ENCODE measurements at places on chromosomes 6 and 20. TPM values are rescaled to one million over a fixed set of nuclear protein-coding genes. Genes with fewer than 3 reads are reported as not detected.

- DNase-seq = no peak
Measured at GRCh38 chr6:45710304-45710821, 305.3 kb downstream of the CLIC5 start.

PACRG gene
- total RNA-seq = not detected

GRCh38 chr6:128139519-128139918 lies 238.7 kb upstream of the THEMIS start:
- DNase-seq = no peak

PI16 gene
- total RNA-seq = not detected

PTGIS gene
- 0.16 TPM for total RNA-seq

DNA sequence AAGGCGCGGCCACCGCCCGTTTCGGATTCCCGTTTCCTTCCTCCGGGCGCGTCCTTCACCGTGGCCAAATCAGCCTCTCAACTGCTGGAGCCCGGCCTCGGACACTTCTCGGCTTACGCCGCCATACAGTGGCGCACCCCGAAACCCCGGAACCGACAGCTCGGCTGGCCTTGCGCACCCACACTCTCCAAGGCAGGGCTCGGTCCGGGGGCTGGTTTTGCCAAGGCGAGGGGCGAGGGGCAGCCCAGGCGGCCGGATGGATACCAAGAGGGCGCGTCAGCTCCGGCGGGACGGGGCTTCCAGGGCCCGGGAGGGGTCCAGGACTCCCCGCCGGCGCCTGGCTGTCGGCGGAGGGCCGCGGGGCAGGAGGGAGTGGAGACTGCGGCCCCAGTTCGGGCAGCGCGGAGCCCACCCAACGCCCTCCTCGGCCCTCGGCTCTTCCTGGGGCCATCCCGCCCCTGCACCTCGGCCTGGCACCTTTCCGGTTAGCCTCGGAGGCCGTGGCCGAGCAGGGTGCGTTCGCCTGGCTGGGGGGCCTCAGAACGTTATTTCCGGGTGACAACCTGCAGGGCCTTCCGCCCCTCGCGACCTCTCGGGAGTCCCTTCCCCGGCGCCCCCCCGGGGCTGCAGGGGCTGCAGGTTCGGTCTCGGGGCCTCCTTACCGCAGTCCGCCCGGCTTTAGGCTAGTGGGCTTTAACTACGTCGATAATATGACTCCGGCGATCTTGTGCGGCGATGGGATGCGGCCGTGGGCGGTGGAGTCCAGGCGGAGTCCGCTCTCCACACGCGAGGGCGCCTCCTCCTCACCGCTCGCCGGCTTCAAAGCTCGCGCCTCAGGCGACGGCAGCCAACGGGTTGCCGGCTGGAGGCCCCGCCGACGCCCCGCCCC lies 697 bp upstream of the CEP43 start:
- peak; percentile 2 for DNase-seq

- no peak for DNase-seq
Measured at GRCh38 chr6:85436411-85436810, 13.5 kb upstream of the NT5E start.

DNA sequence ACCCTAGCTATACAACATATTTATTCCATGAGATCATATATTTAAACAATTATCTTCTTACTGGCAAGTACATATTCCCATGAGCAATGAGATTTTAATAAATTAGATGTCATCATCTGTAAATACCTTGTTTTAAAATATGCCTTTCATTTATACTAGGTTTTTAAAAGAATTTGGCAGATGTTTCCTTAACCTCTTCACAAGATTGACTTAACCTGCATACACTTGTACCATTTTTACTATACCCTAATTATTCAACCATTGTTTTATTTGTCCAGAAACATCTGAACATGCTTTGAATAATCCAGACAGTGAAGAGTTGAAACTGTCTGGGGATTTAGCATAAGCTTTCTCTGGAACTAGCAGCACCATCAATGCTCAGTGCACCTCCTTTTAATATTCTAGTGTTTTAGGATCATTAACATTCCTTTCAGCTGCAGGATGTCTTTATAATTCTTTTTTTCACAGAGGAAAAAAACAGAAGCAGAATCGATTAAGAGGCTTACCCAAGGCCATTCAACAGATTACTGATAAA lies 188.0 kb upstream of the TENT5A start:
- DNase-seq = no peak

MOG gene
- not detected for total RNA-seq

BIRC7 gene
- total RNA-seq = 7.7 TPM

HLA-DRB5 gene
- 0.29 TPM for total RNA-seq

GRCh38 chr6:53066077-53066417 lies 843 bp downstream of the FBXO9 start:
- peak; percentile 21 for DNase-seq

- peak; percentile 87 for DNase-seq
Measured at GRCh38 chr20:53828682-53829254, 235.1 kb upstream of the ZNF217 start.

- no peak for DNase-seq
Measured at GRCh38 chr6:14722704-14723103, 523.2 kb upstream of the JARID2 start.

HCRTR2 gene
- not detected for total RNA-seq

DNA sequence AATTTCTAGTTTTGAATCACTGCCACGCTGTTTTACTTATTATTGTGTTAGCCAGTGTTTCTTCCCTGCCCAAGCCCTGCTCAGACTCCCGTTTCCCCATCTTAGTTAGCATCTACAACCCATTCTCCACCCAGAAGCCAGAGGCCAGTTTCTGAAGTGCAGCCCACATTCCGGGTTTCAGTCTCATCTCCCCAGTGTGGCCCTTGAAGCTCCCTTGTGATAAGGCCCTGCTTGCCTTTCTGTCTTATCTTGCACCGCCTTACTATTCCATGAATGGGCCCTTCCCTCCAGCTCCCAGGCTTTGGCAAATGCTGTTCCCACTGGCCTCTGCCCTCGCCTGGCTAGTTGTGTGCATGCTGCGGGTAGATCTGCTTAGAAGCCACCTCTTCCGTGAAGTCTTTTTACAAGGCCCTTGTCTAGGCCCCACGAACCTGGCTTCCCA lies 41.1 kb downstream of the TOX2 start:
- no peak for DNase-seq

MEP1A gene
- not detected for total RNA-seq

- DNase-seq = no peak
Measured at GRCh38 chr20:33183312-33183711, 15.4 kb downstream of the BPIFA2 start.

NOP56 gene
- 393 TPM for total RNA-seq

GRCh38 chr6:14046476-14047068 lies 71.0 kb upstream of the CD83 start:
- peak; percentile 86 for DNase-seq

SLCO4A1 gene
- 53.5 TPM for total RNA-seq

DNA sequence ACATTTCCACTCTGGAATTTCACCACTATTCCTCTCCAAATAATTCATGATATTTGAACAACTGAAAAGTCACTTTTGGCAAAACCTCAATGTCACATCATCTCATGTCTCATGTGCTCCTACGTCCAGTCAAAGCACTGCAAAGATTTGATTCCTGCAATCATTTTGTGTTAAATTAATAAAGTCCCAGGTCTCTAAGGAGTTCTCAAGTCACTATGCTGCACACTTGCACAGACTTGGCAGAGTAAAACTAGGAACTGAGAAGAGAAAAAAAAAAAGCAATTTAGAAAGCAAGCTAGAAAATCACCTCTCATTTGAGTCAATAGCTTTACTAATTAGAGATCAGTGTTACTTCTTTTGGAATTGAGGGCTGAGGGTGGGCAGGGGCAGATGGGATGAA lies 11.2 kb downstream of the TBX18 start:
- DNase-seq = no peak

DNA sequence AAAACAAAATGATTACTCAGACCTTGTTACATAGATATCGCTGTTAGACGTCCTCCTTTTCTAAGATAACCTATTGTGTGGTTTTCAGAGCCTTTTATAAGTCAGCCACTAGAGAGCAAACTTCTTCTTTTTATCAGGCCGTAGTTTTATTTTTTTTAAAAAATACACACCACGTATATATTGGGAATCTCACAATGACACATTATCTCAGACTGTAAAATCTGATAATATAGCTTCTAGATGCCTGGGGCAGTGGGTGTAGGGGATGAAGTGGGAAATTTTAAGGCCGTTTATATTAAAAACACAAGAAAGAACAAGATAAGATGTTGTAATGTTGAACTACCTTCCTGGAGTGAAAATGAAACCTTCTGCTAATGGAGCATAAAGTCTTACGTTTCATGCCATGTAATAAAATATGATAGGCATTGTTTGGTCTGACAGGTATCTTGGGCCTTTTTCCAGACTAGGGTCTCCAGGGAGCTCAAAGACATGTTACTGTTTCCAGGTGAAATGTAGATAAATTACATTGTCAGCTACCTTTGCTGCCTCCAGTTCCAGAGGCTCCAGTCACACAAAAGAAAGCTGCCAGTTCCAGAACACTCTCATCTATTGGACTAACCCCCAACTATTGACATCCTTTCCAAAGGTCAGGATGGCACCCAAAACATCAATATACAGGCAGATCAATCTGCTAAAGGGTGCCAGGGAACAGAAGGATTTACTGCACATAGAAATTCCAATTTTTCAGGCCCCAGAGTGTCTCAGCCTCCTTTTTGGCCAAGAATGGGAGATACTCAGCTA lies 130.2 kb upstream of the AKIRIN2 start:
- peak; percentile 36 for DNase-seq

- DNase-seq = no peak
Measured at GRCh38 chr6:134026597-134026996, 25.8 kb downstream of the SLC2A12 start.

KIF13A gene
- total RNA-seq = 46.2 TPM

- DNase-seq = no peak
Measured at GRCh38 chr6:132816660-132817059, 2.3 kb downstream of the RPS12 start.

DNA sequence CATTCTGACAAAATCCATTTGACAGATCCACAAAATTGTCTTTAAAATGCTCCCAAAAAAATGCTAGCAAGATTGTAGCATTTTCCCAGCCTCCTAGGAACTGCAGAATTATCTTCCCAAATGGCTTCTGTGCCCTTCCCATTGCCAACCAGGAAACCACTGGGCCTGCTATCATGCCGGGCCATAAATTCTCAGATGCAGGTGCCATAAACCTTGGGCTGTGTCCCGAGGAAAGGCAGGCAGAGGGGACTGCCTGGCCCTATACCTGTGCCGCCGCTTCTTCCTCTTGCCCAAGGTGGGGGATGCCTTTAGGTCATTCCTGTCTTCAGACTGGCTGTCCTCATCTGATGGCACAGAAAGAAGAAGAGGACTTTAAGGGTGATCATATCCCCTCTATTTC lies 2.8 kb downstream of the VSX1 start:
- no peak for DNase-seq
